ENCODE measurements at places on chromosomes 2 and 18.

DNA sequence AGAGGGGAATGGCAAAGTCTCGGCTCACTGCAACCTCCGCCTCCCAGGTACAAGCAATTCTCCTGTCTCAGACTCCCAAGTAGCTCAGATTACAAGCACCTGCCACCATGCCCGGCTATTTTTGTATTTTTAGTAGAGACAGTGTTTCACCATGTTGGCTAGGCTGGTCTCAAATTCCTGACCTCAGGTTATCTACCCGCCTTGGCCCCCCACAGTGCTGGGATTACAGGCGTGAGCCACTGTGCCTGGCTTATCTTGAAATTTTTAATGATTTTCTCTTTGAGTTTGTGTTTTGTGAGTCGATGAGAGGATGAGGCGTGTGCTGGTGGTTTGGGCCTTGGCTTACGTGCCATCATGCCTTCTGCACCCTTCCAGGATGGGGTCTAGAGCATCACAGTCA lies 101.3 kb upstream of the ST3GAL5 start:
- no peak for DNase-seq

GRCh38 chr2:222813177-222813843 lies 47.5 kb upstream of the ACSL3 start:
- DNase-seq, result no peak

DNA sequence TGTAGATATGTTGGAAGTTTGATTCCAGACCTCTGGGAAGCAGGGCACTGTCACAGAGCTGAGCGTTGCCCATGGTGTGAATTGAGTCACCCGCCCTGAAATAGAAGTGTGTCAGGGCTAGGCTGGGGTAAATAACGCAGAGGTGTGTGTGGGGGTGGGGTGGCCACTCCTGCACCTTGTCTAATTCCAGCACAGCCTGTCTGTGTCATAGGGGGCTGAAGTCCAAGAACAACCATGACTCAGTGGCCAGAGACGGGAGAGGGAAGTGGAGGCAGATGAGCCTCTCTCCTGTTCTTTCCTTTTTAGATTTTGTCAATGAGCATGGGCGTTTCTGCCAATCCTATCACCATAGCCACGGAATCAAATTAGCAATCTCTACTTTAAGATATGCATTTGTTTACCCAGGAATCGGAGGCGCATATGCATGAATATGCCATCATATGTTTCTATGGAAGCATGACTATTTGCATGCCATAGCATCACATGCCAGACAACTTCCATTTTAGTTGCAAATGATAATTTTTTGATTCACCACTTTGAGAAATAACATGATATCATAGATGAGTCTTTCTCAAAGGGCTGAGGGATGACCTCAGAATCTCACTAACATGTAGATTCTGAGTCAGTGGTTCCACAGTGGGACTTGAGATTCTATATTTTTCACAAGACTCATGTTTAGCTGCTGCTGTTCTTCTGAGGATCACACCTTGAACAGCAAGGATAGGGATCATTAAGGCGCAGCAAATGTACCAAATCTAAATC lies 852.9 kb downstream of the DCDC2C start:
- DNase-seq, result no peak

DNA sequence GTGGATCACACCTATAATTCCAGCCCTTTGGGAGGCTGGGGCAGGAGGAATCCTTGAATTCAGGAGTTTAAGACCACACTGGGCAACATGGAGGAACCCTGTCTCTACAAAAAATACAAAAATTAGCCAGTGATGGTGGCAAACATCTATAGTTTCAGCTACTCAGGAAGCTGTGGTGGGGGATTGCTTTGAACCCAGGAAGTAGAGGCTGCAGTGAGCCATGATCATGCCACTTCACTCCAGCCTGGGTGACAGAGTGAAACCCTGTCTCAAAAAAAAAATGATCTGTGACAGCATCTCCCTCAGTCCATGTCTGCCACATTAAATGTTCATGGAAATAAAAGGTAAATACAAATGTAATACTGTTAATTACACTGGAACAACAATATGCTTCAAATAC lies 121.4 kb upstream of the COL5A2 start:
- DNase-seq, result no peak

- no peak for DNase-seq
Measured at GRCh38 chr2:151789055-151789834, 39.0 kb downstream of the ARL5A start.

DNA sequence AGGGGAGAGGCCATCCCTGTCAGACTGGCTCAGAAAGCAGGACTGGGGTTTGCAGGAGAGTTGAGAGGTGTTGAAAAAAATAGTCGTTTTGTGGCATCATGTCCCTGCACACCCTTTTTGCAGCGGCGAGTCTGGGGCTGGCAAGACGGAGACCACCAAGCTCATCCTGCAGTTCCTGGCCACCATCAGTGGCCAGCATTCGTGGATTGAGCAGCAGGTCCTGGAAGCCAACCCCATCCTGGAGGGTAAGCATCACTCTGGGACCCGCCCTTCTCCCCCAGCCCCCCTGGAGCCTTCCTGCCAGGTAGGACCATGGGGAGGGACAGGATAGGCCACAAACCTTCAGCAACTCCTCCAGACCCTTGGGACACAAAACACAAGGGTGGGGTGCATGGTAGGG lies 34.2 kb downstream of the MYO7B start:
- no peak for DNase-seq

DNA sequence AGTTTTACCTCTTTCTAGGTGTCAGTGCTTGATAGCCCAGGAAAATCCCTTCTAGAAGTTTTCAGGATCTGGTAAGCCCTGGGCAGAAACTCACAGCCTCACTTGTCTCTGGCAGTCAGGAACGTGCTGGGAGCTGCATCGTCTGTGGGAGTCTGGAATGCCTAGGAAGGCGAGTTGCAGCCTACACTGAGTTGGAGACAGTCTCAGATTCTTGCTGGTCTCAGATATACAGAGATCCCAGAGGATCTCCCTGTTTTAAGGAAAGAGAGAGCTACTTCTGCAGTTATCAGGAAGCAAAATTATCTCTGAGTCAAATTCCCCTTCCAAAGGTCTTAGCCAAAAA lies 104.4 kb upstream of the CDC42EP3 start:
- peak; percentile 54 for DNase-seq

GRCh38 chr18:6069539-6069938 lies 174.2 kb upstream of the TMEM200C start:
- no peak for DNase-seq

GRCh38 chr2:105641389-105641811 lies 103.3 kb upstream of the NCK2 start:
- DNase-seq, result no peak

DNA sequence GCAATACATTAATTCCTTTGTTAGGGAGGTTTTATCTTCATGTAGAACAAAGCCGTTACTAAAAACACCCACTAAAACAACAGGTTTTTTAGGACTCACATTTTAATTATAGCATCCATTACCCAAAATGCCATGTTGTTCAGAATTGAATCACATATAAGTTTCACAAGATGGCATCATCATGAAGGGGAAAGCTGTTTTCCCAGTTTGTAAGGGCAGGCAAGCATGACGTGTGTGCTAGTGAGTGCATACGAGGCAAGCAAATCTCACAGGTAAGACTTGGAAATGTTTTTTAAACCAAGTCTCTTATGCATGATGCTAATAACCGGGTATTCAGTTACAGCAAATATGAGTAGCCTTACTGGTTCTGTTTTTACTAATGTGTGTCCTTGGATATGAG lies 111.8 kb upstream of the NFATC1 start:
- DNase-seq, result no peak

GRCh38 chr18:4230450-4231168 lies 224.5 kb downstream of the DLGAP1 start:
- DNase-seq, result no peak

DNA sequence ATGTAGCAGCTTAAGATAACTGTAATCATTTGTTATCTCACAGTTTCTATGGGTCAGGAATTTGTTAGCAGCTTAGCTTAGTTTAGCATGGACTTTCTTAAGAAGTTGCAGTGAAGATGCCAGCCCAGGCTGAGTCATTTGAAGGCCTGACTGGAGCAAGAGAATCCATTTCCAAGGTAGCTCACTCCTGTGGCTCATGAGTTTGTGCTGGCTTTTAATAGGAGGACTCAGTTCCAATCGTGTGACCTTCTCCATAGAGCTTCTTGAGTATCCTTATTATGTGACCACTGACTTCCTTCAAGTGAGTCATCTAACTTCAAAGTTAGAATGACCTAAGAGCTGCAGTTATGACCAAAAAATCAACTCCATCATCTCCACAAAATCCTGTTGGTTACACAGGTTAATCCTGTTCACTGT lies 1.4 kb downstream of the GPATCH11 start:
- peak; percentile 1 for DNase-seq

GRCh38 chr2:224178056-224178455 lies 139.0 kb upstream of the SERPINE2 start:
- no peak for DNase-seq
